ENCODE measurements at places on chromosomes 3 and 15.

- DNase-seq, result no peak
These were observed 159.6 kb downstream of the LEKR1 start for GRCh38 chr3:156985711-156986110.

DNA sequence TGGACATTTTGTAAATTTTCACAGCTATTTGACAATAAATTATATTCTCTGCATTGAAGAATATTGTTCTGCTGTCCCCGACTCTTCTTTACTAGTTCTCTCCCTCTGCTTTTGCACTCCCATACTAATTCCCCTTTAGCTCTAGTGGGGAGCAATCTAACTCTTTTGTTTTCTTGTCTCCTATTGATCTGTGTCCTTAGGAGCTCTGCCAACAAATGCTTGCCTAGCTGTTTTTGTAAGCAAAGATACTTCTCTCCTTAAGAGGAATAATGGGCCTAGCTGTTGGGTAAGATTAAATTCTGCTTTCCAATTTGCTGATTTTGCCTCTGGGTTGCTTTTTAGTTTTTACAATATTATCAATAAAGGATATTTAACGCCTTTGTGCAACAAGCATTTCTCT lies 17.7 kb downstream of the ADAMTSL3 start:
- no peak for DNase-seq

DNA sequence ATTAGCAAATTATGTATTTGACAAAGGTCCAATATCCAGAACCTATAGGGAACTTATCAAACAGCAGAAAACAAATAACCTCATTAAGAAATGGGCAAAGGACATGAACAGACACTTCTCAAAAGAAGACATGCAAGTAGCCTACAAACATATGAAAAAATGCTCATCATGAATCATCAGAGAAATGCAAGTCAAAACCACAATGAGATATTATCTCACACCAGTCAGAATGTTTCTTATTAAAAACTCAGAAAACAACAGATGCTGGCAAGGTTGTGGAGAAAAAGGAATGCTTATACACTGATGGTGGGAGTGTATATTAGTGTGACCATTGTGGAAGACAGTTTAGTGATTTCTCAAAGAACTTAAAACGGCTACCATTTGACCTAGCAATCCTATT lies 116.1 kb upstream of the CRBN start:
- DNase-seq, result no peak

GRCh38 chr15:84831028-84831427 lies 13.9 kb downstream of the ALPK3 start:
- DNase-seq, result no peak

DNA sequence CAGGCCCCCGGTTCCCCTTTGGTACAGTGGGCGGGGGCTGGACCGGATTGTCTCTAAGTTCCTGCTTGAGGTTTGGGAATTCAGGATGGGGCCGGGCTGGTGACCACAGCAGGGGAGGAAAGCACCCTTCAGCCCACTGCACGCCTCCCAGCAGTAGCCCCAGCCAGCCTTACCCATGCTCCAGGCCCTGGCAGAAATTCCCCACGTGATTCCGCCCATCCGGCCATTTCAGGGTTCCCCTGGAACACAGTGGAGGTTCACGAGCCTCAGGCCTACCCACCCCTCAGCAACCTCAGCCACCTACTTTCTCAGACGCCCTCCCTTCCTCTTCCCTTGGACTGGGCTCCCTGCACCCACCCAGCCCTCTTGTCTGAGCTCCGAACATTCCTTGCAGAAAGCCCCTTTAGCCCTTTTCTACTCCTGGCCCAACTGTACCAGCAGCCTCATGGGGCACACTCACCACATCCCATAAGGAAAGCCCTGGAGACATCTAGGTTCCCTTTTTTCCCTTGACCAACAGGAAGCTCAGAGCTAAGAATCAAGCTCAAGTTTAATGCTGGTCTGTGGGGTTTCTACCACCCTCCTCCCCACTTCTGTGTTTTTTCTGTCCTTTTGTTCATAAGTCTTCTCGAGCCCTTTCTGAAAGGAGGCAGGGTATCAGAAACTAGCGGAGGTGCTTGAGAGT lies 11.5 kb downstream of the ALS2CL start:
- DNase-seq, result no peak

GRCh38 chr3:145170121-145170520 lies 990.9 kb downstream of the PLOD2 start:
- DNase-seq, result no peak

Measured in activated naive CD4-positive, alpha-beta T cell (primary cell).